ENCODE measurements at places on chromosomes 2 and 18.

- DNase-seq, result no peak
These were observed 24.8 kb upstream of the TNS1 start for GRCh38 chr2:218027426-218028188.

DNA sequence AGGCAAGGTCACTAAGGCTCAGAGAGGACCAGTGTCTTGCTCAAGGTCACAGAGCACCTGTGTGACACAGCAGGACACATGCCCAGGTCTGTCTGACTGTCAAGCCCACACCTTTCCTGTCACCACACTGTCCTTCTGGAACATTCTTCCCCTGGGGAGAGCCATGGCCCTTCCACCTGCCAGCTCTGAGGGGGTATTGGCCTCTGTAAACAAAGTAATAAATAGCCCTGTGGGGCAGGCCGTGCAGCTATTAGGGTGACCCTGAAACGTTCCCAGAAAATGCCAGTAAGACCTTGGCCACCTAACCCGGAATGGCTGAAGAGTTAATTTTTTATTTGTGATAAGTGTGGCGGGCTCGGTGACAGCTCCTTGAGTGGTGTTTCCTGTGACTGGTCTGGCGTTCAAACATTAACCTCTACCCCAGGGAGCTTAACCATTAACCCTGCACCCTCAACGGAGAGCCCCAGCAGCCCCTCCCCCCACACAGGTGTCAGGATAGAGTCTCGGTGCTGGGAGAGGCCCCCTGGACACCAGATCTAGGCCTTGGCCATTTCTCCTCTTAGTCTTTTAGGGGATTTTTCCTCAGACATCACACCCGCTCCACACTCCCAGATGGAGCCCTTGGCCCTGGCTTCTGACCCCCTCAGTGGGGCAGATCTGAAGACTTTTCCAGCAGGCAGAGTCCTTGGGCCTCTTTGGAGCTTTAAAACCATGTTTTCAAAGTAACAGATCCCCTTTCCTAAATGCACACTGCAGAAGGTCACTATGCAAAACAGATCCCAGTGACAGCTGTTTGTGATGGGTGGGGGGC lies 36.6 kb downstream of the SCTR start:
- no peak for DNase-seq

GRCh38 chr2:187702157-187702556 lies 147.9 kb upstream of the TFPI start:
- no peak for DNase-seq

DNA sequence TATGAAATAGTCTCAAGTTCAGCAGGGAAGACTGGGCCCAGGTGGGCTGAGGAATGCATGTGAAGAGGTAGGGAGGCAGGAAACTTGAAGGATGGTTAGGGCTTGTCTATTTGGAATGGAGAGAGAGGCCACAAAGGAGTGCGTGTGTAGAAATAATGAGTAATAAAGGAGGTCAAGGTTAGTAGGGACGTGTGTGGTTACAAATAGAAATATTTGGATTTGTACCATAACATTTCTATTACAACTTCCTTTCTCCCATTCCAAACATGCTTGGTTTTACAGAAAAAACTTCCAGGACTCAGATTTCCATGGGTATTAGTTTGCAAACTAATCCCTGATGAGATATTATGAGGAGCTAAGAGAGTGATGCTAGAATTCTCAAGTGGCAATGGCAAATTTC lies 280.6 kb downstream of the NCKAP5 start:
- DNase-seq, result no peak

- DNase-seq, result peak; percentile 52
These were observed 23.6 kb upstream of the SLC9A4 start for GRCh38 chr2:102449370-102449974.

DNA sequence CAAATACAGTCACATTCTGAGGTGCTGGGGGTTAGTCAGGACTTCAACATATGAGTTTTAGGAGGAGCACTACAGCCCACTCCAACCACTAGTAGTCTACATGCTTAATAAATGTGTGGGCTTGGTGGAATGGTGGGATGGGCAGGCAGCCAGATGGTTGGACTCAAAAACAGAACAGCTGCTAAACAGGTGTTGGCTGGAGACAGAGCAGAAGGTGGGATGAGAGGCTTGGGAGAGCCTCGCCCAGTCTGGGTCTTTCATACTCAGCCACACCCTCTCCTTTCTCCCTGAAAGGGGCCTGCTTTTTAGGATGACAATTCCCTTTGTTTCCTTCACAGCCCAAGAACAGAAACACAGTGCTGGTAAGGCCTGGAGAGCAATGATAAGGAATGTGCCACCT lies 143.9 kb upstream of the KLHL29 start:
- DNase-seq, result no peak

GRCh38 chr2:3483227-3483985 lies 35.9 kb downstream of the ADI1 start:
- no peak for DNase-seq

Data from central memory CD8-positive, alpha-beta T cell (primary cell).